Adipose tissue (tissue), 3 donors: ENCODE measurements at places on chromosomes 3 and 15. TPM values are rescaled to one million over a fixed set of nuclear protein-coding genes. Genes with fewer than 3 reads are reported as not detected.

Gene EXD1
- polyA plus RNA-seq = 0.10 TPM

Gene ISLR
- 65.8 TPM for polyA plus RNA-seq

Gene CACNA2D3
- 0.30 TPM for polyA plus RNA-seq

Gene SLCO3A1
- polyA plus RNA-seq = 10.3 TPM

Gene UPK1B
- 2.1 TPM for polyA plus RNA-seq

Gene MYNN
- polyA plus RNA-seq = 8.4 TPM

Gene DVL3
- polyA plus RNA-seq = 31.8 TPM

Gene LRIG1
- polyA plus RNA-seq = 15.3 TPM

Gene RETNLB
- polyA plus RNA-seq = not detected

Gene GOLGA8O
- 0.74 TPM for polyA plus RNA-seq

Gene FSTL1
- 153 TPM for polyA plus RNA-seq

Gene LRTM1
- polyA plus RNA-seq = not detected

Gene ABTB1
- polyA plus RNA-seq = 26.0 TPM

Gene KLHL24
- 15.6 TPM for polyA plus RNA-seq

Gene SEMA5B
- polyA plus RNA-seq = 0.77 TPM

Gene CD200
- 25.7 TPM for polyA plus RNA-seq

Gene SHC4
- 0.09 TPM for polyA plus RNA-seq

Gene ACAP2
- polyA plus RNA-seq = 9.9 TPM

Gene ZBBX
- not detected for polyA plus RNA-seq

Gene ZNF445
- 2.8 TPM for polyA plus RNA-seq

Gene OR5H6
- not detected for polyA plus RNA-seq

Gene ATG7
- polyA plus RNA-seq = 17.9 TPM

Gene CX3CR1
- 0.45 TPM for polyA plus RNA-seq

Gene GOLGA8K
- polyA plus RNA-seq = 1.8 TPM

Gene NEK10
- polyA plus RNA-seq = 0.07 TPM

Gene HYAL1
- polyA plus RNA-seq = 6.3 TPM

Gene RBP2
- polyA plus RNA-seq = 0.52 TPM

Gene ZNF501
- 0.91 TPM for polyA plus RNA-seq

Gene THAP10
- polyA plus RNA-seq = 1.1 TPM

Gene RASGRP1
- polyA plus RNA-seq = 0.76 TPM

Gene CYP8B1
- polyA plus RNA-seq = not detected

Gene P2RY14
- 2.9 TPM for polyA plus RNA-seq

Gene ADIPOQ
- polyA plus RNA-seq = 98.4 TPM

Gene GDPGP1
- 3.7 TPM for polyA plus RNA-seq

Gene MCF2L2
- polyA plus RNA-seq = 0.06 TPM

Gene FBLN2
- 147 TPM for polyA plus RNA-seq

Gene ATG3
- polyA plus RNA-seq = 47.9 TPM

Gene EBLN2
- polyA plus RNA-seq = 0.34 TPM

Gene CP
- polyA plus RNA-seq = 11.6 TPM

Gene POLQ
- polyA plus RNA-seq = 0.22 TPM

Gene VIPR1
- polyA plus RNA-seq = 6.9 TPM

Gene AGBL1
- not detected for polyA plus RNA-seq

Gene SSUH2
- 0.10 TPM for polyA plus RNA-seq

Gene IGSF11
- 1.2 TPM for polyA plus RNA-seq

Gene TBC1D21
- not detected for polyA plus RNA-seq

Gene CAND2
- polyA plus RNA-seq = 2.0 TPM

Gene CCR1
- 5.5 TPM for polyA plus RNA-seq
